Stimulated activated CD8-positive, alpha-beta memory T cell treated with anti-CD3 and anti-CD28 coated beads, Interleukin-15, amount 100 ng/mL, for 4 hours (primary cell): ENCODE measurements at places on chromosomes 4 and X.
A peak's percentile ranks its signal among the peaks of the same experiment; 100 is the strongest.

GRCh38 chr4:81424816-81425755 is 46.6 kb downstream of the RASGEF1B start:
- no peak for DNase-seq

GRCh38 chr4:137700751-137701150 is 168.5 kb upstream of the PCDH18 start:
- no peak for DNase-seq

- DNase-seq, result no peak
Measured at GRCh38 chr4:2288051-2288541, 26.2 kb upstream of the MXD4 start.

DNA sequence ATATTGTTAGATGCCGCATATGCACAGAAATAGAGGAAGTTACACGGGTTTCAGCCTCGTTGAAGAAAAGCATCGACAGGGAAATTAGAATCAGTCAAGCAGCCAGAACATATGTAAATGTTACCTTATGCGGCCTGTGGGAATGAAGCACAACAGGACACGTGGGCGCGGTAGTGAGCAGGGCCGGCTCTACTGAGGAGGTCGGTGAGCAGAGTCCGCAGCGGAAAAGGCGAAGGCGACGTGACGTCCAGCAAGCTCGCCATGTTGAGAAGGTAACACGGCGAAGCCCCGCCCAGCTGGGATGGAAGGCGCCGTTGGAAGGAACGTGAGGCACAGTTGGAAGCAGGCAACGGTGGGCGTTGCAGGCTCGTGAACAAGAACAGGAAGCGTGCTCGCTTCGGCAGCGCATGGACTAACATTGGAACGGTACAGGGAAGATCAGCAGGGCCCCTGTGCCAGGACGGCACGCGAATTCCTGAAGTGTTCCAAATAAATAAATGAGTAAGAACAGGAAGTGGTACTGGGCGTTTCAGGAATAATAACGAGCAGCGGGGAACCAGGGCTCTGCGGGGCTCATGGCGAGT is 54.6 kb downstream of the MTNR1A start:
- DNase-seq, result no peak

- DNase-seq, result no peak
Measured at GRCh38 chrX:52865343-52865998, 2.4 kb downstream of the XAGE3 start.

- DNase-seq, result no peak
Measured at GRCh38 chrX:153406903-153407302, 4.4 kb upstream of the ZFP92 start.

DNA sequence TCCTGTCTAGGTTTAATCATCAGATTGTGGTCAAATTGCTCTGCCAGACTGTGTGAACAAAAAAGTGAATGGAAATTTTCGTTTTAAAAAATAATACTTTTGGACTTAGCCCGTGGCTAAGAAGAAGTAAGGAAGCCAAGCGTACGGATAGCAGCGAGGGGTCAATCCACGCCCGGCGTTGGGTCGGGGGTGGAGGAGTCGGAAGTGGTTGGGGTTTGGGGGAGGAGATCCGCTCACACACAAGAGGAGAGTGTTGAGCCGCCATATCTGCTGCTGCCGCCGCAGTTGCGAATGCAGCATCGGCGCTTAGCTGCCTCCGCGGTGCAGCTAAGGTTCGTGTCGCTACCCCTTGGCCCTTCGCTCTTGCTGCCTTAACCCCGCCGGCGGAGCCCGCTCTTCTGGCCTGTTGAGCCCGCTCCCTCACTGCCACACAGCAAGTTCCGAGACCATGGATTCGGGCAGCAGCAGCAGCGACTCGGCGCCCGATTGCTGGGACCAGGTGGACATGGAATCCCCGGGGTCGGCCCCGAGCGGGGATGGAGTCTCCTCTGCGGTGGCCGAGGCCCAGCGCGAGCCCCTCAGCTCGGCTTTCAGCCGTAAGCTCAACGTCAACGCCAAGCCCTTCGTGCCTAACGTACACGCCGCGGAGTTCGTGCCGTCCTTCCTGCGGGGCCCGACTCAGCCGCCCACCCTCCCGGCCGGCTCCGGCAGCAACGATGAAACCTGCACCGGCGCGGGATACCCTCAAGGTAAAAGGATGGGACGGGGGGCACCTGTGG is at the start of gene GSPT2:
TSS of gene GSPT2 (plus strand) at position 264 of the 779 bp plus-strand sequence. CDS start at position 449, 185 bp downstream.
- DNase-seq, result peak; percentile 17

DNA sequence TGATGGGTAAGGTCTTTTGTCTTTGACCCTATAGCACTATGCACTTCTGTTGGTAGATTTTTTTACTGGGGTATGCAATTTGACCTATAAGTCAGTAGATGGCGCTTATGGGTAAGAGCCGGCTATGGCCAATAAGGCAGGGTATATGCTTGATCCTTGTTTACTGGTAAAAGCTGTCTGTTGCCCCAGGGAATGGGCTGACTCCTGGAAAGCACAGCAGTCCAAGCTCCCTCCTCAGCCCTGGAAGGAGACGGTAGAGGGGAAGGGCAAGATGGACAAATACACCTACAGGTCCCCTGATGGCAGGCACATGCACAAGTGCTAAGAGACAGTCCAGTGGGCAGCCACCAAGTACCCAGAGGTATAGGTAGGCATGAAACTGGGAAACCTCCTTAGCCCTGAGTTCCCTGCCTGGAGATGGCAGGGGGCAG is 63.7 kb downstream of the ADAMTS3 start:
- no peak for DNase-seq

- no peak for DNase-seq
Measured at GRCh38 chrX:97931586-97931985, 1047.9 kb downstream of the RPA4 start.

DNA sequence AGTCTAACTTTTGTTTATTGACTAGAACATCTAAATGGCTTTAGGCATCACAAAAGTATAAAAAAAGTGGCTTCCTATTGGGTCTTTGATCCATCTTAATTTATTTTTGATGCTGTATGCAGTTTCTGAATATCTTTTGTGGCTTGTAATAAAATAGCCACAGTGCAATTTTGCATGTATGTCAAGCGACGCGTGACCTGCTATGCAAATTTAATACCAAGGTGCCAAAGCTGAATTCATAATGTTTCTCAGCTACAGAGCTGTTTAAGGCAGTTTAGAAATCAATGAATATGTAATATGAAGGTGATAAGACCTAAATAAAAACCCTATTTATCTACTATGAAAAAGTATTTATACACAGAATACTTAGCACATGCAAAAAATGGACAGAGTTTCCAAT is 197.8 kb downstream of the AFF2 start:
- DNase-seq, result no peak

DNA sequence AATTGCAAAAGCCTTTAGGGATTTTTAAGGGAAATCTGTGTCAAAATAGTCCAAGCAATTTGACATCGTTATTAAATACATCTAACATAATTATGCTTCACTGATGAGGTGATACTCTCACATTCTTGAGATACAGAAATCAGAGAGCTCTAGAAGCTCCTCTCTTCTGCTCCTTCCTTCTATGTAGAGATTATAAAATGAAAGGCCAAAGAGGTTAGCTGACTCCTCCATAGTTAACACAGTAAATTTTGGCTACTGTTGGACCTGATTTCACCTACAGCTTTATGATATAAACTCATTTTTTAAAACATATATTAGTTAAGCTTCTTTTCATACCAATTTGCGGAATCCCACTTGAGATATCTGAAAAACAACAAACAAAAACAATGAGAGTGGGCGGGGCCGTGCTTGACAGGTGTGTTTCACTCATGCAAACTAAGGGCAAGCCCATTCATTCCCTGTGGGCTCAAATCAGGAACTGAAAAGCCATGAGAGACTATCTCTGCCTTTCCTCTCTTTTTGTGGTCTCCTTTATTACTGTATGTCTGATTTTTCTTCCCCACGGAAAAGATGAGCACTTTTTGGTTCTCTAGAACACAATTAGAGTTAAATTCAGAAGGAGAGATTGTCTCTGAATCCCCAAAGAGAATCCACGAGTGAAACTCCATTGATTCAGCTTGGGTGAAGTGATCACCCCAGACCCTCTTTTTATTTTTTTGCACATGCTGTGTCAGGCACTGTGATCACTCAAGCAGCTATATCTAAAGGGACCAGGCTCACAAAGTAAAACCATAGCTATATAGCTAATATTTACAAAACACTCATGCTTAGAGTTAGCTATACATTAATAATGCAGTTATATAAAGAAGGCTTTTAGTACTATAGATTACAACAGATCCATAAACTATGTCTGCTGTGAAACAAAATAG is 566.3 kb downstream of the IL15 start:
- no peak for DNase-seq

DNA sequence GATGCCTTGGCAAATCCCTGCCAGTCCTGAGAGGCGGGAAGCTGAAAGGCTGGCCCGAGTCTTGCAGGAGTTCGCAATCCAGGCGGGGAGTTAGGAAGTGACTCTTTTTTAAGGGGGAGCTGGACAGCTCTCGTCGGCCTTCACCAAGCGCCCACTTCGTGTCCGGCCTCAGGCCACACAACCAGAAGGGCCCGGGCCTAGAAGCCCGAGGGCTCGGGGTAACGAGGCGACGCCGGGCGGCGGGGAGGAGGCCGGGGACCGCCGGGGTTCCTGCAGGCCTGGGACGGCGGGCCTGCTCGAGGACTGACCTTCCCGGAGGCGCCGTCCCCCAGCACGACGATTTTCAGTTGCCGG is 395 bp downstream of the RAB28 start:
- DNase-seq, result no peak

DNA sequence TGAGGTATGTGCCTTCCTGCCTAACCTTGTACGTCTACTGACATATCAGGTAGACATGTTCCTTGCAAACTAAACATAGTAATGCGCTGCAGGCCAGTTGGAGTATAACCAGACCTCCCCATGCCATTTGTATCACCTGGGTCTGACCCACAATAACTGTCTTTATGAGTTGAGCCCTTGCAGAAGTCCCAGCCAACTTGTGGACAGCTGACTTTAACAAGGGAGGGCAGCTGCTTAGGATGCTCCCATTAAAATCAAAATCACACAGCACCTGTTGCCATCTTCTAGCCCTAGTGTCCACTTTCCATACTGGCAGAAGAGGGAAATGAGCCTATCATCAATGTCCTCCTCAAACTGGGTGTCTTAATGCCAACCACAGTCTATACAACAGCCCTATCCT is 41.6 kb downstream of the KANTR start:
- no peak for DNase-seq

- no peak for DNase-seq
Measured at GRCh38 chrX:18297251-18297650, 57.2 kb downstream of the SCML2 start.

- no peak for DNase-seq
Measured at GRCh38 chr4:48967101-48967500, 19.0 kb upstream of the CWH43 start.
